ENCODE measurements at places on chromosomes 4 and X.

DNA sequence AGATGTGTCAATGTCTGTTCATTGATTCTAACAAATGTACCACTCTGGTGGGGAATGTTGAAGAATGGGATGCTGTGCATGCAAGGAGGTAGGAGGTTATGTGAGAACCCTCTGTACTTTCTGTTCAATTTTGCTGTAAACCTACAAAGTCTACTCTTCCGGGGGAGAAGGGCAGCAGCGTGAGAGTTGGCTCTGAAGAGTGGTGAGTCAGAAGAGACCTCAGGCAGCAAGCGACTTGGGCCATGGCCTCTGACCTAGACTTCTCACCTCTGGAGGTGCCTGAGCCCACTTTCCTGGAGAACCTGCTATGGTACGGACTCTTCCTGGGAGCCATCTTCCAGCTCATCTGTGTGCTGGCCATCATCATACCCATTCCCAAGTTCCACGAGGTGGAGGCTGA, 26.7 kb downstream of the MANBA start:
- no peak for DNase-seq

DNA sequence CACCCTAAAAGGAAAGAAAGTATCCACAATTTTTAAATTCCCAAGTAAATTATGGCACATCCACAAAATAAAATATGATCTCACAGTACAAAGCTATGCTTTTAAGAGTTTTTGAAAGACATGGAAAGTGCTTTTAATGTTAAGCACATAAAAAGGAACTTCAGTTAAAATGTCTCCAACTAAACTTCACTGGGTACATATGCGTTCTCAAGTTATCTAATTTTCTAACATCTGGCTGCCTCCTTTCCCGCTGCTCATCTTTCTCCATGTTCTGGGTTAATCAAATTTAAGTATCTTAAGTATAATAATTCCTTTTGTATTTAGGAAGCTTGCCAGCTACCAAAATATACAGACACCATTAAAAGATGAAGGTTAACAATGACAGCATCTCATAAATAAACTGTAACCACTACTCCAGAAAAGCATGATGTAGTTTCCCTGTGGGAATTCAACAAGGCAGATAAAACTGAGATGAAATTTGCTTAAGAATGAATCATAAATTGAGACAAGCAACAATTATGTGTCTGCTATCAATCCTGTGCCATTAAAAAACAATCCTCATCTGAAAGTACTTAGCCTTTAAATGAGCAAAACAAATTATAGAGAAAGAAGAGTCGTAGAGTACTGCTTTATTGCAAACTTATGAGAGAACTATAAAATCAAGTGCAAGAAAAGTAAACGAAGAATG, 25.1 kb downstream of the PRSS12 start:
- peak; percentile 45 for DNase-seq

- no peak for DNase-seq
Measured at GRCh38 chrX:80807606-80807991, 2.1 kb downstream of the BRWD3 start.

GRCh38 chrX:48045410-48046311, 25.8 kb downstream of the ZNF630 start:
- no peak for DNase-seq

DNA sequence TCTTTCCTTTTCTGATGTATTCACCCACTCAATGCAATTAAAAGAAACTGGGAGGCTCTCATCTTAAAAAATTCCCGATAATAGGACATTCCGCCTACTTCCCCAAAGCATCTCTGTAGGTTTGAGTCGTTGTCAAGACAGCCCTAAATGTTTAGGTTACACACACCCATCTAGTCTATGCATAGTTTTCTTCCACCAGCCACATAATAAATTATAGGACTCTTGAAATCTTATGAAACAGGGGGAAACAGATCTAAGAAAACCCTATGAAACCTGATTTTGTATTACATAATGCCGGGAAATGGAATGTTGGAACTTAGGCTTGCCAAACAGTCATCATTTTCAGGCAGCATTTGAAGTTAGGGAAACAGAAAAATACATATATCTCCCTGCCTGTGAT, 150.0 kb downstream of the PRKX start:
- no peak for DNase-seq

GRCh38 chr4:37516057-37516775, 170.0 kb downstream of the RELL1 start:
- no peak for DNase-seq

GRCh38 chrX:14865201-14865600, 7.7 kb downstream of the FANCB start:
- peak; percentile 14 for DNase-seq

DNA sequence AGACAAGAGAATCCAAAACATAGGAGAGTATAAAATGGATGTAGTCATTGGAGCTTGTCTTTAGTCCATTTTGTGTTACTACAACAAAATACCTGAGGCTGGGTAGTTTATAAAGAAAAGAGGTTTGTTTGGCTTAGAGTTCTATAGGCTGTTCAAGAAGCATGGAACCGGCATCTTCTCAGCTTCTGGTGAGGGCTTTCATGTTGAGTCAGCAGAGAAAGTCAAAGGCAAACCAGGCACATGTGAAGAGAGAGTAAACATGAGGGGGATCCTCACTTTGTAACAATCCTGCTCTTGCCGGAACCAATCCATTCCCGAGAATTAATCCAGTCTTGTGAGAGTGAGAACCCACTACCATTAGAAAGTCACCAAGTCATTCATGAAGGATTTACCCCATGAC, 8.1 kb upstream of the HCCS start:
- DNase-seq, result no peak

- no peak for DNase-seq
Measured at GRCh38 chrX:104370089-104370488, 115.4 kb upstream of the ESX1 start.

DNA sequence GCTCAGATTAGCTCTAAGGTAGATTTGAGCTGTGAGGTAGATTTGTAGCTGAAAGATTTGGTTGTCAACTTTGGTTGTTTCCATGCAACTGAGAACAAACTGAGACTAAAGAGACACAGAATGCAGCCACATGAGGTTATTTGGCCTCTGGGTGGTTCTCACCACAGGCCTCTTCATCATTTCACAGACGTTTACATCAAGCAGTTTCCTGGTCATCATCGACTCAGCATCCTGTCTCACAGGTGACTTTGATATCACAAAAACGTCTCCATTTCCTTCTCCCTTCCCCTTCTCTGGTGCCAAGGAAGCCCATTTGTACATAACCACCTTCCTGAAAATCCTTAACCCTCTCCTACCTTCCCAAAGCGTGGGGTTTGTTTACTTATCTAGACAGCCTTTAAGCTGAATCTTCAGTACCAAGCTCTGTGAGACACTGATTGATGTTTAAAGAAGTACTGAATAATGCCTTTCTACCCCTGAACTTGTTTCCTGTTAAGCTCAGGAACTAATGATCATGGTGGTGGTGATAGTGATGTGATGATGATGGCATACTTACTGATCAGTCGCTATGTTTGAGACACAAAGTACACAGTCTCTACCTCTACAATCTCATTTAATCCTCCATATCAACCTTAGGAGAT, 81.9 kb downstream of the FAM114A1 start:
- no peak for DNase-seq

DNA sequence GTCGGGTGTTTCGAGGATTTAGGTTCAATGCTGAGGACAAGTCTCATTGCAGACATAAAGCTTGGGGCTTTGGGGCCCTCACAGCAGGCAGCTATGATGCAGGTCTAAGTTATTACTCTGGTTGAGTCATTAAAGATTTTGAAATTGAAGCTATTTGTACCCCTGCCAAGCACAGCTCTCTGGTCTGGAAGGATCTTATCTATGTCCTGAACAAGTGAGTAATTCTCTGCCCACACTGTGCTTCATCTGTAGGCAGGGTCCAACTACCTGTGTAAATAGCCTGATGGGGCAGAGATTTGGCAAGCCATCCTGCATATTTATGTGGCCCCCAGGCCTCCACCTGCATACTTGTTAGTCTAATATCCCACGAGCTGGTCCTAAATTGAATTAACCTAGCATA, 41.4 kb upstream of the MAGEA4 start:
- DNase-seq, result peak; percentile 85

- DNase-seq, result no peak
Measured at GRCh38 chr4:26953366-26953765, 92.7 kb downstream of the STIM2 start.

GRCh38 chr4:39621582-39621981, 17.1 kb downstream of the SMIM14 start:
- no peak for DNase-seq

DNA sequence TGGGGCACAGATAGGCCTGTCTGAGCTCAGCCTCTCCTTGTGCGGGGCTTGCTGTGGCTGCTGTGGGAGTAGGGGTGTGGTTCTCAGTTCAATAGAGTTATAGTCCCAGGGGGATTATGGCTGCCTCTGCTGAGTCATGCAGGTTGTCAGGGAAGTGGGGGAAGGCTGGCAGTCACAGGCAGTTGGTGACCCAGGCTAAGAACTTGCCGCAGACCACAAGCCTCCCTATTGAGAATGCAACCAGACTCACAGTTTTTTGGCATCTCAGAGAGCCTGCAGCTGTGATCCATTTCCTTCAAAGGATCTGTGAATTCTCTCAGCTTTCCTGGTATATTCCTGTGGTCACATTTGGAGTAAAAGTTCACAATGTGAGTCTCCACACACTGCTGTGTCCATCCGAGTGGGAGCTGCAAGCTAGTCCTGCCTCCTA, 364.9 kb downstream of the ZNF674 start:
- DNase-seq, result peak; percentile 51

GRCh38 chr4:79141530-79141929, 184.3 kb downstream of the NAA11 start:
- no peak for DNase-seq

DNA sequence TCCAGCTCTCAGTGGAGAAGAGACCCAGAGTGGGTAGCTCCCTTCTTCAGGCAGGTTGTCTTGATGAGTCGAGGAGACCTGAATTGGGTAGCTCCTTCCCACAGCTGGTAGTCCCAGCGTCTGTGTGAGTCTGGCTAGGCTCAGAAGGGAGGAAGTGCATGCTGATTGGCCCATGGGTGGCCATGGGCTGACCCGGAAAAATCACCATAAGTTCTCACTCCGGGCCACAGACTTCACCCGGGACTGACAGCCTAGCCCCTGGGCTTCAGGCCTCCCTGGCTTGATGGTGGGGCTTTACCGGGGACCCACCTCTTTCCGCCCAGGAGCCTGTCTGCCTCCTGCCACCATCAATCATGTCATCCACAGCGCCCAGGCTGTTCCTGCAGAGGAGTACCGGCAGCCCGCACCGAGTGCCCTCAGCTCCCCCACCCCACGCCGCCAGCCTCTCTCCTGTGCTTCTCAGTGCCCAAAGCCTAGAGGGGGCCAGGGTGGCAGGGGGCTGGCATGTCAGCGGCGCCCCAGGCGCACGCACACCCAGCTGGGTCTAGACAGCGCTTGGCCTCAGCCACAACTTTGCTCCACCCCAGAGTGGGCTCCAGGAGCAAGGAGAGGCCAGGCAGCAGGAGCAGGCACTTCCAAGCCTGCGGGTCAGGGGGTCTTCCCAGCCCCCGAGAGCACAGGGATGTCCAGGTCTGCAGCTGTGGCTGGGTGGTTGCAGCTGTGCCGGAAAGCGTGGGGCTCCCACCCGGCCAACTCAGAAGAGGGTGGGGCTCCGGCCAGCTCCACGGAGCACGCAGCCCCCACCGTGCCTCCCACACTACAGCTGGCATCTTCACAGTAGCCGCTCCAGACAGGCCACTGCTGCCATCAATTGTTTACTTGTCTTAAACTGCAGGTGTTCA, 16.1 kb upstream of the SAT1 start:
- DNase-seq, result no peak

DNA sequence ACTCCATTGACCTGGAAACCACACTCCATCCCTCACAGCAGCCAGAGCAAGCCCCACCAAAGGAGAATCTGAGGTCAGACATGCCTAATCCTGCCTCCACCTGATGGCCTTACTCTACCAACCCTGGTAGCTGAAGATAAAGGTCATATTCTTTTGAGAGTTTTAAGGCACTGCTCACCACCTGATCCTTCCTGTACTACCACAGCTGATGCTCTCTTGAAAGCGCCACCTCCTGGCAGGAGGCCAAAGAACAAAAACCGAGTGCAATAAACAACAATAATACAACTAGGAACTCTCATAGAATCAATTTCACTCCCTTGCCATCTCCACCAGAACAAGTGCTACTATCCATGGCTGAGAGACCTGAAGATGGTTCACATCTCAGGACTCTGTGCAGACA, 301.6 kb downstream of the NAF1 start:
- no peak for DNase-seq

- DNase-seq, result no peak
Measured at GRCh38 chr4:101348367-101348827, 1.1 kb upstream of the PPP3CA start.

DNA sequence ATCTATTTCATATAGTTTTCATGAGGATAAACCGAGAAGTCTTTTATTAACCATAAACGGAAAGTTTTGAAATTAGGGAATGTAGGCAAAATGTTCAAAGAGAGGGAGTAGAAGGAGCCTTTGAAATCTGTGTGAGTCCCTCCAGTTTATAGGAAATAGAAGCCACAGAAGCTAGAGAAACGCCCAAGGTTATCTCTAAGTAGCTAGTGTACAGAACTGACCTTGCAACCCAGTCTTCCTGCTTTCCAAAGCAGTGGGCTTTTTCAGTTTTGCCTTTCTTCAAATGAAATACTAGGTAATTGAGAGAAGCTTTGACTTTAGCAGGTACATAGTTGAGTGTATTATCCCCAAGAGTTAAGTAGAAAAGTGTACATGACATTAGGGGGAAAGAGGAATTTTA, 39.4 kb downstream of the STIM2 start:
- DNase-seq, result no peak

- no peak for DNase-seq
Measured at GRCh38 chr4:33959519-33959918, 2284.8 kb downstream of the ARAP2 start.

- no peak for DNase-seq
Measured at GRCh38 chr4:182863501-182863900, 53.7 kb downstream of the DCTD start.

- no peak for DNase-seq
Measured at GRCh38 chr4:47075919-47076318, 44.6 kb downstream of the GABRB1 start.
